Hepatocyte (in vitro differentiated cells): ENCODE measurements at places on chromosomes 13 and 19.

- H3K36me3 ChIP-seq: no peaks in the 10 kb centered on the region
- H3K27me3 ChIP-seq: no peaks in the 10 kb centered on the region
- H3K4me3 ChIP-seq: no peak overlapping the region
- no peaks in the 10 kb centered on the region for H3K4me1 ChIP-seq
Measured at GRCh38 chr19:5251096-5252065, 89.2 kb downstream of the PTPRS start.

DNA sequence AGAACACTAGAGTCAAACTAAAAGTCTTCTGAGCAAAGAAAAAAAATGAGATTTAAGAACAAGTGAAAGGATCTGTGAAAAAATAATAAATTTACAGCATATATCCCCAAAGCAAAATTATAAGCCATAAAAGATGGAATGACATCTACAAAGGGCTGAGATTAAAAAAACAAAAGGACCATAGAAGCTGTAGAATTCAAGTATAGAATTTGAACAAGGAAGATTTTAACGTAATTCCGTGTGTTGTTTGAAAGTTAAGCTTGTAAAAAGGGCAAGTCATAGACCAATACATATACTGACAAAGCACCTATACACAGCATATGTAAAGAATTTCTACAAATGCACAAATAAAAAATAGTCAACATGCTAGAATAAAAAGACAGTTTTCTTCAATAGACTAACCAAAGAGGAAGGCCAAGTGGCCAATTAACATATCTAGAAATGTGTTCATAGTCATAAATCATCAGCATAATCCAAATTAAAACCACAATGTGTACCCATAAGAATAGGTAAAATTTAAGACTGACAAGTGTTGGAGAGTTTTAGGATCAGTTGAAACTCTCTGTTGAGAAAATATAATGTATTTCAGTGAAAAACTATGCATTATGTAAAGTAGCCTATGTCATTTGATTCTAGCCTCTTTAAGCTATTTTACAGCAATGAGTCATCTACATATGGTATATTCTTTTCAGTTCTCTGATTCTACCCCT, 674.9 kb downstream of the OLFM4 start:
- no peak overlapping the region for H3K4me3 ChIP-seq
- H3K27me3 ChIP-seq: no peaks in the 10 kb centered on the region
- no peaks in the 10 kb centered on the region for H3K36me3 ChIP-seq
- no peaks in the 10 kb centered on the region for H3K4me1 ChIP-seq
- H3K27ac ChIP-seq: no peak overlapping the region
- no peak for DNase-seq

DNA sequence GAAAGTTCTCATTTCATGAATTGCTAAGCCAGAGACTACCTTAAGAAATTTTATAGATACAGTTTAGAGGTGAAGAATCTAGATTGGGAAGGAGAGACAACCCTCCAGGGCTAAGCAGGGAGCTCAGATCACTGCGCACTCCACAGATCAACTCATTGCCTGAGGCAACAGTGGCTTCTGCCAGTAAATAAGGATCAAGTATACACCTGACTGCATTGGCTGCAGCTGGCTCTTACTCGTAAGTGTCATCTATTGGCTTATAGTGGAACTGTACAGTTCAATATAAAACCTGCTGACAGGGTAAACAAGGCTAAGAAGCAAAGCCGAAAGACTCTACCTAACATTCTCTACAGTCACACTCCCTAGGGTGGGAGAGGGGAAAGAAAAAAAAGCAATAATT, 18.0 kb upstream of the C1QTNF9B start:
- H3K4me1 ChIP-seq: no peaks in the 10 kb centered on the region
- H3K36me3 ChIP-seq: no peaks in the 10 kb centered on the region
- H3K27ac ChIP-seq: no peak overlapping the region

GRCh38 chr13:35512271-35512920, 35.9 kb upstream of the MAB21L1 start:
- no peak overlapping the region for H3K27ac ChIP-seq
- no peak overlapping the region for H3K4me3 ChIP-seq
- H3K36me3 ChIP-seq: no peaks in the 10 kb centered on the region
- no peaks in the 10 kb centered on the region for H3K27me3 ChIP-seq

- no peaks in the 10 kb centered on the region for H3K36me3 ChIP-seq
- H3K4me3 ChIP-seq: no peak overlapping the region
- no peak overlapping the region for H3K27ac ChIP-seq
- H3K27me3 ChIP-seq: no peaks in the 10 kb centered on the region
- DNase-seq: no peak
Measured at GRCh38 chr19:3154957-3155736, 19.3 kb downstream of the GNA15 start.

GRCh38 chr13:63636316-63636993, 2220.8 kb upstream of the PCDH20 start:
- no peak for DNase-seq
- no peaks in the 10 kb centered on the region for H3K4me1 ChIP-seq
- no peak overlapping the region for H3K4me3 ChIP-seq
- no peaks in the 10 kb centered on the region for H3K27me3 ChIP-seq

- no peak overlapping the region for H3K4me3 ChIP-seq
- H3K27ac ChIP-seq: no peak overlapping the region
- no peaks in the 10 kb centered on the region for H3K4me1 ChIP-seq
- H3K27me3 ChIP-seq: no peaks in the 10 kb centered on the region
Measured at GRCh38 chr19:3115916-3116602, 19.8 kb upstream of the GNA15 start.

- H3K4me1 ChIP-seq: peaks cover under 1% of the 10 kb centered on the region
- H3K4me3 ChIP-seq: no peak overlapping the region
- no peak overlapping the region for H3K27ac ChIP-seq
- no peaks in the 10 kb centered on the region for H3K27me3 ChIP-seq
- no peaks in the 10 kb centered on the region for H3K36me3 ChIP-seq
Measured at GRCh38 chr13:72774019-72774418, 7.7 kb downstream of the DIS3 start.

GRCh38 chr13:86581706-86582105, 782.5 kb upstream of the SLITRK6 start:
- H3K4me3 ChIP-seq: no peak overlapping the region
- H3K36me3 ChIP-seq: no peaks in the 10 kb centered on the region

DNA sequence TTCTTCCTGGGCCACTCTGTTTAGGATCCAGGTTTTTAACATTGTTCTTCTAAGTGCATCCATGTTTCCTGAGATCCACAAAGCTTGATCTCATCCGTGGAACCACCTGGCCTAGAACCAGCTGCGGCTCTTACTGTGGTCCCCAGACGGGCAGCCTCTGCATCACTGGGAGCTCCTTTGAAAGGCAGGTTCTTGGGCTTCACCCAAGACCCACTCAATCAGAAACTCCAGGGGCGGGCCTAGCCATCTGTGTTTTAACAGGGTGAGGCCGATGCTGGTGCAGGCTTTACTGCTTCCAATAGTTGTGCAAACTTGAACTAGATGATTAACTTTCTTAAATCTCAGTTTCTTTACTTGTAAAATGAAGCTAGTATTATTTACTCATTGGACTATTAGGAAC, 605.7 kb downstream of the FGF9 start:
- no peak for DNase-seq
- no peaks in the 10 kb centered on the region for H3K4me1 ChIP-seq
- no peaks in the 10 kb centered on the region for H3K27me3 ChIP-seq
- no peaks in the 10 kb centered on the region for H3K36me3 ChIP-seq
- no peak overlapping the region for H3K27ac ChIP-seq

GRCh38 chr13:20405691-20406090, 120.0 kb downstream of the CRYL1 start:
- DNase-seq: no peak
- H3K27ac ChIP-seq: no peak overlapping the region
- no peak overlapping the region for H3K4me3 ChIP-seq
- H3K27me3 ChIP-seq: no peaks in the 10 kb centered on the region

GRCh38 chr13:94300401-94300800, 179.1 kb downstream of the DCT start:
- no peak for DNase-seq
- H3K4me1 ChIP-seq: peaks cover 18% of the 10 kb centered on the region
- no peaks in the 10 kb centered on the region for H3K27me3 ChIP-seq
- H3K4me3 ChIP-seq: no peak overlapping the region
- no peaks in the 10 kb centered on the region for H3K36me3 ChIP-seq
- no peak overlapping the region for H3K27ac ChIP-seq
